ENCODE measurements at places on chromosomes 6 and 20. TPM values are rescaled to one million over a fixed set of nuclear protein-coding genes. Genes with fewer than 3 reads are reported as not detected.

GRCh38 chr6:26158076-26158580 is 70.9 kb downstream of the HFE start:
- DNase-seq: no peak

DNA sequence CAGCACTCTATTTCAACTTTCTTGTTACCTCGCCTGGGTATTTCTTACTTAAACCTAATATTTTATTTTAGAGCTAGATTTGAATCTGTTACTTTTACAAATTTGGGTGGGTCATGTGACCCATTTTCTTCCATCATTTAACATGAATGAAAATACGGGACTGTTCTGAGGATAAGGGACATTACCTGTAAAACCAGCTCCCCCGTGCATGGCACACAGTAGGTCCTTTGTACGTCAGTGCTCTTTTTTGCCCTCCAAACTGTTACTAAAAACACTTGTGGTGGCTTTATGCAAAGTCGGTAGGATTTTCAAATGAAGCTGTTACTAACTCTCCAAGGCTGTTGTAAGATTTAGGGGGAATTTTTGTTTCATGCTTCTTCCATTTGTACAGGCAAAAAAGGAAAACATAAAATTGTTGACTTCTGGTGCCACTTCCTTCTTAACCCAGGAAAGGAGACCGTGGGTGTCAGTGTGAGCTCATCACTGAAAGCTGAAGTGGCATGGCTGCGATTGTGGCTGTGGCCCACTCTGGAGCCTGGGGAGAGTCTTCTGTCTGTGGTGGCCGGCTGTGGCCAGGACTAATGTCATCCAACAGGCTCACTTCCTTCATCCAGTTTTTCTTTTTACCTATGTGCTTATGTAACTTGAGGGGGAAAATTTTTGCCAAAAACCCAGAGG is 40.2 kb upstream of the PXDC1 start:
- DNase-seq: no peak

- no peak for DNase-seq
These were observed 61.7 kb downstream of the CD40 start for GRCh38 chr20:46179862-46180261.

DNA sequence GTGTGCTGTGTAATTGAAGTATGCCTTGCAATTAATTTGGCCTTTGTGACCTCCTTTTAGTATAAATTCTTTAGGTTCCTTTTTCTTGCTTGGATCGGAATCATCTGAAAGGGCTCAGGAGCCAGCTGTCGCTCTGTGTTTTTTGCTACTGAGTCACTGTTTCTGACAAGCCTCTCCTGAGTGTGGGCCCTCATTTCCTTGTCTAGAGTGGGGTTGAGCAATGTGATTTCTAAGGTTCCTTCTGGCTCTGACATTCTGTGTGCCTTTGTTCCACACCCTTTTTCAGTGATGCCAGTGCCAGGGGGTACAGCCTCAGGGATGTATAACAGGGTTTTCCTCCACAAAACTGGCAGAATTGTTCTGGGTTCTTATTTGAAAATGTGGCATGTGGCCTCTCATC is 26.5 kb downstream of the DAAM2 start:
- no peak for DNase-seq

GRCh38 chr6:113684382-113684901 is 172.7 kb upstream of the MARCKS start:
- DNase-seq: peak; percentile 29

Gene WFDC12
- total RNA-seq: not detected
